ENCODE measurements at places on chromosomes 3 and 15.

- DNase-seq = no peak
Observed at GRCh38 chr3:111851511-111851954, 7.5 kb upstream of the PHLDB2 start.

- no peak for DNase-seq
Observed at GRCh38 chr15:78681281-78682003, 40.4 kb upstream of the CHRNB4 start.

- no peak for DNase-seq
Observed at GRCh38 chr15:40449275-40449674, 8.5 kb downstream of the BAHD1 start.

DNA sequence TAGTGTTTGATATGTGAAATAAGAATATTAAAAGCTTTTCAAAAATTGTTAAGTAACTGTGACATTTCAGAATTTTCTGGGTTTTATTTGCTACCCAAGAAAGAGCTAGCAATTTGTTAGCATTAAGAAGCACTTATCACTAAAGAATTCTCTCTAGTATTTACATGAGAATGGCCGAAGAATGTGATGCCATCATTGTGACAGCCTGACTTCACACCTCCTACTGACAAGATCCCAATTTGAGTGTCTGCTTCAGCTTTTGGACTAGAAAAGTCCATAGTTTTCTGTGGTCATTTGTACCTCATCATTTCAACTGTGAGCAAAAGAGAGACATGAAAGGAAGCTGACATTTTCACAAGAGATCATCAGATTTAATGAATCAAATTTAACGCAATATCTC lies 548.1 kb upstream of the AGTR1 start:
- no peak for DNase-seq

- no peak for DNase-seq
Observed at GRCh38 chr3:153070511-153070868, 91.5 kb upstream of the RAP2B start.

Data from stimulated activated naive CD8-positive, alpha-beta T cell treated with anti-CD3 and anti-CD28 coated beads, Interleukin-15, amount 100 ng/mL, for 72 hours (primary cell).